ENCODE measurements at places on chromosomes 13 and 19. TPM values are rescaled to one million over a fixed set of nuclear protein-coding genes. Genes with fewer than 3 reads are reported as not detected.

- DNase-seq, result no peak
Observed at GRCh38 chr13:32409001-32409313, 19.0 kb downstream of the N4BP2L1 start.

- DNase-seq, result no peak
Observed at GRCh38 chr19:18456974-18457373, 19.0 kb upstream of the ISYNA1 start.

- DNase-seq, result no peak
Observed at GRCh38 chr13:31639443-31640163, 99.7 kb upstream of the RXFP2 start.

GRCh38 chr13:76738616-76739015 lies 147.6 kb downstream of the KCTD12 start:
- no peak for DNase-seq

DNA sequence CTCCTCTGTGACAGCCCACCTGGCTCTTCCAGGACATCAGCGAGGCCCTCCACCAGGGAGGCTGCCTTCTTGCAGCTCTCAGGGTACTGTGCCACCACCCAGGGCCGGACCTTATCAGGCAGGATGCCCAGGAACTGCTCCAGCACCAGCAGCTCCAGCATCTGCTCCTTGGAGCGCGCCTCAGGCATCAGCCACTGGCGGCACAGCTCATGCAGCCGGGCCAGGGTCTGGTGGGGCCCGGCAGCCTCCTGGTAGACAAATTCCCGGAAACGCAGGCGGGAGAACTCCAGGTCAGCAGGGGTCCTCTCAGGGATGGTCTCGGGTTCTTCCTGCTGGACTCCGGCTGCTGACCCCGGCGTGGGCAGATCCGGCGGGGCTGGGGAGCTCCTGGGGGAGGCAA lies 8.2 kb downstream of the ZSCAN18 start:
- DNase-seq, result no peak

DNA sequence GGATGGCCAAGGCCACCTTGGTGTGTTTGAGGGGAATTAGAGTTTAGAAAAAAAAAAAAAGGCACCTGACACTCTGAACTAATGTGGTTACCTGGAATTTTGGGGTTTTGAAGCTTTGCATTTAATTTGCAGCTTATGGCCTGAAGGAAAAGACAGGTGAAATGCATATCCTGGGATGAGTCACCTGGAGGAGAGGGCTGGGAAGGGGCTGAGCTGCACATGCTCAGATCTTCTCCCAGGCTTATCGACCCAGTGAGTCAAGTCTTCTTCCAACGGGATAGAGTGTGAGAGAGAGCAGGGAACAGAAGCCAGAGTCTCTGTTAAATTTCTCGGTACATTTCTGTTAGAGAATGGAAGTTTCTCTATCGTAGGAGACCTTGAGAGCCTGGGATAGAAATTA lies 29.7 kb upstream of the ALOX5AP start:
- no peak for DNase-seq

DNA sequence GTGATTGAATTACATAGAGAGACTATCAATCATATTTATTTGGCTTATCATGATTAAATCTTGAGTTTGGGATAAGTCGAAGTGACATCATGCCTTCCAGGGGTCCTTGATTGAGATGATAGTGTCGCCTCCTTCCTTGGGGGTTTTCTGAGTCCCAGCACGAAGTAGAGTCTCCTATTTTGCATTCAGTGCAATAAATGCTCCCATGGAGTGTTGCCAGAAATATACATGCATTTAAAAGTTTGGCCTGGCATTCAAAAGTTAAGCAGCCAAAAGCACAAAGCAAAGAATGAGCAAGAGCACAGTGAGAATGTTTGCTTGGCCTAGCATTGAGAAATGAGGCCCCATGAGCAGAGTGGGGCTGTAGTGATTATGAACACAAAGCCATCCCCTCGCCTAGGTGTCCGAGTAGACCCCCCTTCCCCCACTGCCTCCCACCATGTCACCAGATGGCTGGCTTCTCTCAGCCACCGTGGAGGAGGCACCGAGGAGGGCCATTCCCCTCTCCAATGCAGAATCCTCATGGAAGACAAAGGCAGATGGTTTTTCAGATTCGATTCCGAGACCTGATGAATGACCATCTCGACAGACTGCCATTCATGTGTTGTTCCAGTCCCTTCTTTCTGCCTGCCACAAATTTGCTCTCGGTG lies 58.8 kb upstream of the UBL3 start:
- DNase-seq, result no peak

The FOXA3 gene
- 24.1 TPM for polyA plus RNA-seq

The ERVK3-1 gene
- polyA plus RNA-seq, result 41.6 TPM

The SOX21 gene
- polyA plus RNA-seq, result not detected

The UHRF1 gene
- polyA plus RNA-seq, result 0.84 TPM

The OR7D2 gene
- polyA plus RNA-seq, result 0.02 TPM

The ZDHHC20 gene
- 4.6 TPM for polyA plus RNA-seq

The MIA gene
- polyA plus RNA-seq, result 0.94 TPM

The CD22 gene
- polyA plus RNA-seq, result 0.38 TPM

Data from pancreas (tissue), 10 donors.